HT1080 (cell line): ENCODE measurements at places on chromosomes 16 and 17. TPM values are rescaled to one million over a fixed set of nuclear protein-coding genes. Genes with fewer than 3 reads are reported as not detected.

P2RX1 gene
- not detected in 2 replicates for total RNA-seq

- DNase-seq = no peak
Measured at GRCh38 chr17:73791121-73791520, 146.9 kb upstream of the SDK2 start.

ACSM2A gene
- not detected in 2 replicates for total RNA-seq

GRCh38 chr17:31152271-31152670 is 57.5 kb downstream of the NF1 start:
- no peak for DNase-seq
